ENCODE measurements at places on chromosomes 11 and 22.

DNA sequence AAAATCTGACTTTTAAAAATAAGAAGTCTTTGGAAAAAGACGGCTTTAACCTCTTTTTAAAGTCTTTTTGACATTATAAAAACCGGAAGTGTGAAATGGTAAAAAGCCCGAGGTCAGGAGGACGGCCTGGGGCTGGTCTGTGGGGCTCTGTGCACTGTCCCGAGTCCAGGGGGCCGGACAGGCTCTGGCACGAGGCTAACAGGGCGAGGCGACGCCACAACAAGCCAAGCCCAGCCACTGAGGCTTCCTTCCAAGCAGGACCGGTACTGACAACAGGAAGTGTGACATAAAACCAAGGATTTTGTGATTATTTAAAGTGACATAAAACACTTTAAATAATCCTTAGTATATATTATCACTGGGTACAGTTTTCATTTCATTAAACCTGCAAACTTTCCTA is 39.2 kb downstream of the BRD1 start:
- peak; percentile 29 for DNase-seq

- DNase-seq, result no peak
Measured at GRCh38 chr11:130937051-130937450, 20.8 kb upstream of the SNX19 start.

- no peak for DNase-seq
Measured at GRCh38 chr11:62419314-62419929, 589 bp downstream of the SCGB1A1 start.

- no peak for DNase-seq
Measured at GRCh38 chr11:114194702-114195101, 101.5 kb upstream of the NNMT start.

DNA sequence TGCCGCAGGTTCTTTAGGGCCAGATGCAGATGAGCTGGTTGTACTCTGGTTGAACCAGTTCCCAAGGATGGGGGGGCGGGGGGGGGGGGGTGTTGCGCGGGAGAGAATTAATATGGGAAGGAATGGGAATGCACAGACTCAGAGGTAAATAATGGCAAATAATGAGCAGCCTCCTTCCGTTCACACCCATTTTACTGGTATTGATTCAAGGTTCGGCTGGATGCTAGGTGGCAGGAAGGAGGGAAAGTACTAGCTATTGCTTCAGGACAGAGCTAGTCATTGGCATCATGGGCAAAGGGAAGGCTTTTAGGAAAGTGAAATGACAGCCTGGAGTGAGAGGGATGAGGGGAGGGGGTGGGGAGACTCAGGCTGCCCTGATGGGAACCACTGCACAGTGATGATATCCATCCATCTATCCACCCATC is at the start of gene VSTM5:
TSS of gene VSTM5 (minus strand) at position 25 of the 425 bp plus-strand sequence. CDS start 116 bp downstream, outside the sequence.
- no peak for DNase-seq

DNA sequence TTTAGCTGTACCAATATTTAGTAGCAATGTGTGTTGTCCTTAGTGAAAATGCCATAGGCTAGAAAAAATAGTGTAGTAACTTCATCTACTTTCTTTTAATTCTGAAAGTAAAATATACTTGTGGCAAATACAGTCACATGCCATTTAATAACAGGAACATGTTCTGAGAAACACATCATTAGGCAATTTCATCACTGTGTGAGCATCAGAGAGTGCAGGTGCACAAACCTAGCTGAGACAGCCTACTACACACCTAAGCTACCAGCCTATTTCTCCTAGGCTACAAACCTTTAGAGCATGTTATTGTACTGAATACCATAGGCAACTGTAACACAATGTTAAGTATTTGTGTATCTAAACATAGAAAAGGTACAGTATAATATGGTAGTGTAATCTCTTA is 127.0 kb upstream of the PITPNB start:
- no peak for DNase-seq

DNA sequence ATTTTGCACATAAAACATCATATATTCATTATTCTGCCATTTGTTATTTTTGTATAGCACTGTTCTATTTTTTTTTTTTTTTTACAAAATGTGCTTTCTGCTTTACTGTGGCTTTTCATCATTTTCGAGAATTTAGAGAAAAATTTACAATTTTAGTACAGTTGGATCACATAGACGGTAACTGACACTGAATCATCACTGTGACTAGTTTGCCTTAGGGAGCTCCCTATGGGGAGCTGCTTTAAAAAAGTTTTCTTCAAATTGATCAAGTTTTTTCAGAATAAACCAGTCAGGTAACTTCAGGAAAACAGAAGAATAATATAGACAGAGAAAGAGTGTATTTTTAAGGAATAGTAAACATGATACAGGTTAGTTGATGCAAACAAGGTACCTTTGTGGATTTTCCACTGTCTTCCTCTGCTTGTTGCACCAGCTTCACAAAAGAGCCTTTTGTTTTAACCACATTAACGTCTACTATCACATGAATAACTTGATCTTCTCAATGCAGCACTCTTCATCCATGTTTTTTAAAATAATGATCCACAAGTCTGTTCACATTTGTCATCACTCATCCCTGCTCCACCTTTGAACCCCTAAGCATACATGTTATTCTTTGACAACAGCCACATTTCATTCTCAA is 327.0 kb downstream of the DYNC2H1 start:
- no peak for DNase-seq

GRCh38 chr11:35065566-35065965 is 73.4 kb upstream of the CD44 start:
- DNase-seq, result no peak

- DNase-seq, result no peak
Measured at GRCh38 chr22:48342732-48343131, 1484.9 kb downstream of the BRD1 start.

DNA sequence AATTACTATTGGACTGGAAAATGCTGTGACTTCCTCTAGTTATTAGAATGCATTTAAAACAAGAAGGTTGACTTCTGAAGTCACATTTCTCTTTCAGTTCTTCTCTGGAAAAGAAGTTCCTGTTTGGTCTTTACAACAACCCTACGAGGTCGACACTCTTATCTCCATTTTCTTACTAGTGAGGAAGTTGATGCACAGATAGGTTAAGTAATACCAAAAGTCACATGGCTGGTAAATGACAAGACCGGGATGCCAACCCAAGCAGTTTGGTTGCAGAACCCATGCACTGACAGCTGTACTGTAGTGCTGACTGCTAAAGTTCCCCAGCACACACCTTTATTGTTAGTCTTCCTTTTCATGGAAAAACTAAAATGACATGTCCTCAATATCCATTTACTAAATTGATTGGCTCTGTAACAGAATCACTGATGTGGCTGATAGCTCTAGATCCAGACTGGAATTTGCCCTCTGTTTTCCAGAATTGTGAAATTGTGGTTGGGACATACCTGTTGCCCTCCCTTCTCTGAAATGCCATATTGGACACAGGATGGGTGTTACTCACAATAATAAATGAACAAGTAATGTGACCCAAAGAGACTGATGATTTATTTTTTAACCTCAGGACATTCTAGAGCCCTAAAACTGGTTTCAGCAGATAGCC is 9.4 kb upstream of the TECTA start:
- no peak for DNase-seq

- no peak for DNase-seq
Measured at GRCh38 chr11:116431842-116432241, 340.9 kb downstream of the BUD13 start.

- DNase-seq, result peak; percentile 79
Measured at GRCh38 chr11:12802418-12803085, 128.3 kb downstream of the TEAD1 start.

DNA sequence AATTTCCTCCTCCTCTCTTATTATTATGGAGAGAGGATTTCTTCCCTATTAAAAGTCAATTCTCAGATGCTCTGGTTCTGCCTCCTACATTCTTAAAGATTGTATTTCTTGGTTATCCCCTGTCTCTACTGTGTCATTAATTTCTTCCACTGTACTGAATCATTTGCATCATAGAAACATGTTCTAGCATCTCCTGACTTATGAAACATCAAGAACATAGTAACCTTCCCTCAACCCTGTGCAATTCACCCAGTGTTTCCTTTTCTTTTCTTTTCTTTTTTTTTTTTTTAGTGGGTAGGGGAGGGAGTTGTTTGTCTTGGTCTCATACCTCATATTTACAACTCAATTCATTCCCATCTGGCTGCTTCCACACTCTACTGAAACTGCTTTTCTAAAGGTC is 288.0 kb upstream of the PLET1 start:
- no peak for DNase-seq

DNA sequence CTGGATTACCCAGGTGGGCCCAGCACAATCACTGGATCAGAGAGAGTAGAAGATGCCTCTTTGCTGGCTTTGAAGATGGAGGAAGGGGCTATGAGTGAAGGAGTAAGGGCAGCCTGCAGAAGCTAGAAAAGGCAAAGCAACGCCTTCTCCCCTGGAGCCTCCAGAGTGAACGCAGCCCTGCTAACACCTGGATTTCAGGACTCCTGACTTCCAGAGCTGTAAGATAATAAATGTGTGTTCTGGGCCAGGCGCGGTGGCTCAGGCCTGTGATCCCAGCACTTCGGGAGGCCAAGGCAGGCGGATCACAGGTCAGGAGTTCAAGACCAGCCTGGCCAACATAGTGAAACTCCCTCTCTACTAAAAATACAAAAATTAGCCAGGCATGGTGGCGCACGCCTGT is 102.4 kb downstream of the MORC2 start:
- no peak for DNase-seq

DNA sequence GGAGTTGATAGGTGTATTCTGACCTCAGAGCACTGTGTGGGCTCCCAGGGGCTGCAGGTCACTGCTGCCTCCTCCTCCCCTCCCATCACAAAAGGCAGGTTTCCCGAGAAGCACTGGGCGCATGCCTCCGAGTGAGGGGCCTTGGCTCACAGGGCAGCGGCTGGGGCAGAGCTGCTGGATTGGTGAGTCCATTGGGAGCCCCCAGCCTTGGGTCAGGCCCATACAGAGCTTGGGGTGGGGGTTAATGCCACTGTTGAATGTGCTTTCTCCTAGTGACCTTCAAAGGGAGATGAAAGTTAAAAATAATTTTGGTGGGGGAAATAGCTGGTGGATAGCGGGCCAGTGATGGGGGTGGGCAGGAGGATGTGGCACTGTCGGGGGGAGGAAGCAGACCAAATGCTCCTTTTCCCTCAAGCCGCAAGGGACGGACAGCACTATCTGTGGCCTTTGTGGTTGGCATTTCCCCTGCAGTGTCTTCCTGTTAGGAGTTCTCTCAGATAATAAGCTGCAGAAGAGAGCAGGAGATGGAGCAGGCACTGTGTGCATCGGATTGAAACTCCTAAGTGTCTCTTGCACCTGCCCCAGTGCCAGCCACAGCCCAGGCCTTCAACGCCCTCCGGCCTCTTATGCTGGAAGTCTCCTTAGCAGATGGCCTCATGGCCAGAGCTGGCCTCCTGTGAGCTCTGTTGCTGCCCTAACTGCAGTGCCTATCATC is 3.2 kb downstream of the TUBA8 start:
- DNase-seq, result no peak

DNA sequence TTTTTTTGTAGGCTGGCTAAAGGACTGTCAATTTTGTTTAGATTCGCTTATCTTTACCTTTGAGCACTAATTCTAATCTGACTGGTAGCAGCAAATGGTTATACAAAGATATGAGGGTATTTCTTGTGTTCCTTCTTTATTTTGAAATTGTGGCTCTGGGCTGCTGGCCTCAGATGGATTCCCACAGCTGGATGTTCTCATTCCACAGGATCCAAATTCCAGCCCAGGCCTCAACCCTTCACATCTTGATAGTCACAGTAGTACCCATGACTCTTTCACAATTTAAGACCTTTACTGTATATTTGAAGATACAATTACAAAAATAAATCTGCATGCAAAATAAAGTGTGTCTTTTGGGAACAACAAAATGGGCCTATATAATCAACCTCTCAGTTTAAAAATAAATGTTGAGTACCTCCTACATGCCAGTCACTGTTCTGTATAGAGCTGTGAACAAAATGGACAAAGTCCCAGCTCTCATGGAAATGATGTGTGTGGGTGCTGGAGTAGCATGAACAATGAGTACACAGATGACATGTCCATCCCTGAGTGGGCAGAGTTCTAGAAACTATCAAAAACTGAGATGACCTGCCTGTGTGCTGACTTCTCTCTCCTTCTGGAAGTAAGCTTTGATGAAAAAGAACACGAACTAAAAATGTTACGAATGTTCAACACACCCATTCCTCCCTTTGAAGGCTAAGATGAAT is 51.7 kb upstream of the FBXO3 start:
- peak; percentile 34 for DNase-seq

DNA sequence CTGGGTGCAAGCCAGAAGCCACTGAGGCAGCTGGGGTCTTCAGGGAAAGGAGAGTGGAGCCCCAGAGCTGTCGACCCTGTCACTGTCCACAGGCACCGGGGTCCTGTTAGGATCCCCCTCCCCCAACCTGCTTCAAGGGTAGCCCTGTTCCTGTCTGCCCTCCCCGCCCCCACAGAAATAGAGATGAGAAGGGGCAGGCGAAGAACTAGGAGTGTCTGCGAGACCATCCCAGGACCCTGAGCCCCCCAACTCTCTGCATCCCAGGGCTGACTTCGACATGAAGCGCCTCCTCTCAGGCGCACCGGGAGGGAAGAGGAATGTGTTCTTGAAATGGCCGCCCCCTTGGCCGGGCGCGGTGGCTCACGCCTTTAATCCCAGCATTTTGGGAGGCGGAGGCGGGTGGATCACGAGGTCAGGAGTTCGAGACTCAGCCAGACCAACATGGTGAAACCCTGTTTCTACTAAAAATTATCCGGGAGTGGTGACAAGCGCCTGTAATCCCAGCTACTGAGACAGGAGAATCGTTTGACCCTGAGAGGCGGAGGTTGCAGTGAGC is 607 bp upstream of the ZNF70 start:
- peak; percentile 39 for DNase-seq

- no peak for DNase-seq
Measured at GRCh38 chr22:25068707-25069106, 116.2 kb downstream of the KIAA1671 start.

- DNase-seq, result no peak
Measured at GRCh38 chr11:82949352-82949751, 47.8 kb downstream of the DDIAS start.

- DNase-seq, result peak; percentile 36
Measured at GRCh38 chr22:17191163-17191784, 28.0 kb downstream of the ADA2 start.

GRCh38 chr22:42269432-42270175 is 849 bp downstream of the TCF20 start:
- peak; percentile 74 for DNase-seq

GRCh38 chr11:126054882-126055281 is 7.8 kb downstream of the CDON start:
- no peak for DNase-seq
